Ascending aorta (tissue), 2 donors: ENCODE measurements at places on chromosomes 1 and 21.

DNA sequence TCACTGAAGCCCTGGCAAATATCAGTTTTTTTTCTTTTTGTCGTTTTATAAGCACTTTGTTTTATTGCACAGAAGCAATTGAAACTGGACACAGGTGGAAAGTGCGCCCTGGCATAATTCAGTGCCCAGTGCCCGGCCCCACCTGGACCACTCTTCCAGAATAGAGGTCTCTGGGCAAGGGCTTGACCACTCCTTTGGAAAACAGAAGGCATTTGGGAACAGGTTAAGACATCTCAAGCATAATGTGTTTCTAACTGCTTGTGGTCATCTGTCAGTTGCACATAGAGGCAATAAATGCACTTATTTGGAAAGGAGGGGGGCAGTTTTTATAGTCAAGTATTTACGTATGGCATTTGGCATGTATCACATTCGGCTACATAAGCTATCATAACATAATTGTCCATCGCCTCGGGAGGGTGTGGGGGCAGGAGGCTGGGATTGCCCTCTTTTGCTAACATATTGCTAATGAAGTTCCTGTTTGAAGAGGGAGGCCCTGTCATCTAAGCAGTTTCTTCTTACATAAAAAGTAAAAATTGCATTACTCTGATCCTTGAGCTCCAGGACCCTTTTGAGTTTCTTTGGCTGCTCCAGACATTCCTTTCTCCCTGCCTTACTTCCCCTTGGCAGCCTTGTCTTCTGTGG lies 14.7 kb upstream of the CD2 start:
- no peaks in the 10 kb centered on the region for H3K4me1 ChIP-seq
- H3K27ac ChIP-seq = no peak overlapping the region
- H3K4me3 ChIP-seq = no peak overlapping the region
- no peaks in the 10 kb centered on the region for H3K27me3 ChIP-seq
- no peak for DNase-seq

DNA sequence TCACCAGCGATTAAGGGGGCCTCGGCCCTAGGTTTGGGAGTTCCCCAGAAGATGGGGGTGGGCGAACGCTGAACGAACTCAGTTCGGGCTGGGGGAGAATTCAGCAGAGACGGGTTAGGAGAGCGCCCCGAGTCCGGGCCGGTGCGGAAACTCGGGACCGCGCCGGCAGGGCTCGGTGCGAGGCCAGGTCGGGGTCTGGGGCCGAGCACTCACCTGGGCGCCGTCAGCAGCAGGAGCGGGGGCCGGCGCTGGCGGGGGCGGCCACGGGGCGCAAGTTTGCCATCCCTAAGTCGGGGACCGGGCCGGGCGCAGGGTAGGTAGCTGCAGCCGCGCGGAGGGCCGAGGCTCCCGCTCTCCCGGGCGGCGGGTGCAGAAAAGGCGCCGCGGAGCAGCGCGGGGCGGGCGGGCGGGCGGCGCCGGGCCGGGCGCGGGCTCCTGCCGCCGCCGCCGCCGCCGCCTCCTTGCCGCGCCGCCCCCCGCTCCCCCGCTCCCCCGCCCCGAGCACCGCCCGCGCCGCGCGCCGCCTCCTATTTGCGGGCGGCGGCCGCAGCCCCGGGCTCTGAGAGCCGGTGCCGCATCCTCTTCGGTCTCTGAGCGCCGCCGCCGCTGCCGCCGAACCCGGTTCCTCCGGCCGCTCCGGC lies 349 bp downstream of the ADGRB2 start:
- peak overlapping the region; percentile 63 for H3K4me3 ChIP-seq
- H3K36me3 ChIP-seq = no peaks in the 10 kb centered on the region
- no peak overlapping the region for H3K27ac ChIP-seq
- H3K27me3 ChIP-seq = no peaks in the 10 kb centered on the region

- H3K27ac ChIP-seq = no peak overlapping the region
- DNase-seq = no peak
- H3K36me3 ChIP-seq = peaks cover 16% of the 10 kb centered on the region
- H3K4me1 ChIP-seq = no peaks in the 10 kb centered on the region
- no peak overlapping the region for H3K4me3 ChIP-seq
Observed at GRCh38 chr1:43789604-43790550, 82.5 kb downstream of the ST3GAL3 start.

DNA sequence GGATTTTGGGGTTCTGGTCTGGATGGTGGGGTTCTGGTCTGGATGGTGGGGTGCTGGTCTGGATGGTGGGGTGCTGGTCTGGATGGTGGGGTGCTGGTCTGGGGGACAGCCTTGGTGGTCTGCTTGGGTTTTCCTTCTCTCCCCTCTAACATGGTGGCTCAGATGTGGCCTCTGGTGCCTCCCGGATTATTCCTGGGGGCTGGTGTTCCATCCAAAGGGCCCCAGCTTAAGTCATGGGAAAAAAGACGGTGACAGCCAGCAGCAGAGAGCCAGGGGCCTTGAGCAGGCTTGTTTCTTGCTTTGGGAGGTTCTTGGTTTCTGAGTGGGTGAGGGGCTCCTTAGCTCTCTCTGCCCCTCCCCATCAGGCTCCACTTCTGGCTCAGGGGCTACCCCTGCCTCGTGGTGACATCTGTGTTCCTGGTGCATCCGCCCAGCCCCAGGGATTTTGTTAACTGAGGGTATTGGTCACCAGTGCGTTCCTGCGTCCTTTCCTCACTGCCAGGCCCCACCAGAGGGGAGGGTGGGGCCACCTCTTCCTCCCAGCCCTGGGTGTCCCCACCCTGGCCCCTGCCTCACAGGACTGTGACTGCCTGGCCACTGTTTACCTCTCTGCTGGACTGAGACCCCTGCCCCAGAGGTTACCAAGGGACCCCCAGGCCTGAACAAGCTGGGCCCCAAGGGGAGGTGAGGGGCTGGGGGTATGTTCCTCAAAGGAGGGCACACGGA lies 43.2 kb upstream of the ACTRT2 start:
- peaks cover 21% of the 10 kb centered on the region for H3K4me1 ChIP-seq
- no peaks in the 10 kb centered on the region for H3K36me3 ChIP-seq
- H3K27me3 ChIP-seq = no peaks in the 10 kb centered on the region
- no peak overlapping the region for H3K4me3 ChIP-seq
- H3K27ac ChIP-seq = peak overlapping the region; percentile 57

- no peaks in the 10 kb centered on the region for H3K36me3 ChIP-seq
- no peak overlapping the region for H3K4me3 ChIP-seq
- H3K4me1 ChIP-seq = no peaks in the 10 kb centered on the region
- no peak for DNase-seq
Observed at GRCh38 chr21:32088471-32088870, 190.4 kb downstream of the MIS18A start.

DNA sequence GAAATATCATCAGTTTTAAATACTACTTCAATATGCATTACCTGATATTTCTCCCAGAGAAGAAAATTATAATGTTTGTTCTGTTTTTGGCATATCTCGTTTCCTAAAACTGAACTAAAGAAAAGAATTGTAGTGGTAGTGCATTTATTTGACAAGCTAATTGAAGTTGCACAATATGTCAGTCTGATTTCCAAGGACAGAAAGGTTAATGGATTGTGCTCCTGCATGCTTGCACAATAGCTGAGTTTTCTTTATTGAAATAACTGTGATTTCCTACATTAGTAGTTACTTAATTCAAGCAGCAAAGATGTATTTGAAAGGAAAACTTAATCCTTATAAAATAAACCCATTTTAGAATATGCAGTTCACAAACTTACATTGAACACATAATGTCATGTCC lies 2047.7 kb downstream of the NCAM2 start:
- no peaks in the 10 kb centered on the region for H3K4me1 ChIP-seq
- no peak overlapping the region for H3K27ac ChIP-seq
- no peaks in the 10 kb centered on the region for H3K36me3 ChIP-seq
- no peak overlapping the region for H3K4me3 ChIP-seq
- H3K27me3 ChIP-seq = no peaks in the 10 kb centered on the region

DNA sequence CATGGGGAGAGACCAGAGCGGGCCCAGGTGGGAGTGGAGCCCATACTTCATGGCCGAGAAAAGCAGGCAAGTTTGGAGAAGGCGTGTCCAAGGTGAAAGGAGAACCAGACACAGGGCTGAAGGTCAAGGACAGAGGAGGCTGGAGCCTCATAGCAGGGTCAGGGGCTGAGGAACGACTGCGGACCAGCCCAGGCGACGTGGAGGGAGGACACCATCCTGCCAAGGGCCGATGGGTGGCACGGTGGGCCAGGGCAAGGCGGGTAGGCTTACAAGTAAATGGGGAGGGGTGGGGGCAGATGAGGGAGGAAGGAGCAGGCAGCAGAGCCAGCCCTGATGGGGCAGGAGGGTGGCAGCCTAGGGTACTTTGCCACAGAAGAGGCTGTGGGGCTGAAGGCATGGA lies 18.2 kb upstream of the GPR153 start:
- no peaks in the 10 kb centered on the region for H3K36me3 ChIP-seq
- H3K4me1 ChIP-seq = peaks cover 11% of the 10 kb centered on the region
- H3K27ac ChIP-seq = no peak overlapping the region
- no peaks in the 10 kb centered on the region for H3K27me3 ChIP-seq
- no peak overlapping the region for H3K4me3 ChIP-seq

GRCh38 chr1:110255392-110255787 lies 45.3 kb downstream of the KCNC4 start:
- no peak overlapping the region for H3K27ac ChIP-seq
- H3K4me1 ChIP-seq = no peaks in the 10 kb centered on the region
- no peak overlapping the region for H3K4me3 ChIP-seq
- no peaks in the 10 kb centered on the region for H3K27me3 ChIP-seq
- DNase-seq = no peak

- peak overlapping the region; percentile 92 for H3K27ac ChIP-seq
- peaks cover 5% of the 10 kb centered on the region for H3K4me1 ChIP-seq
- peak overlapping the region; percentile 65 for H3K4me3 ChIP-seq
- peak; percentile 99 for DNase-seq
Observed at GRCh38 chr1:9910423-9911178, 532 bp upstream of the CTNNBIP1 start.

- no peak for DNase-seq
- H3K36me3 ChIP-seq = no peaks in the 10 kb centered on the region
- H3K4me1 ChIP-seq = peaks cover 12% of the 10 kb centered on the region
- H3K4me3 ChIP-seq = peak within 1 kb of the TSS; percentile 52
- no peak within 1 kb of the TSS for H3K27ac ChIP-seq
Observed at GRCh38 chr1:9651565-9652378, at the start of gene PIK3CD. Gene PIK3CD, plus strand, starts transcription at chr1:9651731. Its CDS starts 58,725 bp downstream, at chr1:9710456.

- H3K27me3 ChIP-seq = no peaks in the 10 kb centered on the region
- H3K27ac ChIP-seq = no peak overlapping the region
- no peak for DNase-seq
Observed at GRCh38 chr1:226201029-226201593, 14.6 kb upstream of the ACBD3 start.

DNA sequence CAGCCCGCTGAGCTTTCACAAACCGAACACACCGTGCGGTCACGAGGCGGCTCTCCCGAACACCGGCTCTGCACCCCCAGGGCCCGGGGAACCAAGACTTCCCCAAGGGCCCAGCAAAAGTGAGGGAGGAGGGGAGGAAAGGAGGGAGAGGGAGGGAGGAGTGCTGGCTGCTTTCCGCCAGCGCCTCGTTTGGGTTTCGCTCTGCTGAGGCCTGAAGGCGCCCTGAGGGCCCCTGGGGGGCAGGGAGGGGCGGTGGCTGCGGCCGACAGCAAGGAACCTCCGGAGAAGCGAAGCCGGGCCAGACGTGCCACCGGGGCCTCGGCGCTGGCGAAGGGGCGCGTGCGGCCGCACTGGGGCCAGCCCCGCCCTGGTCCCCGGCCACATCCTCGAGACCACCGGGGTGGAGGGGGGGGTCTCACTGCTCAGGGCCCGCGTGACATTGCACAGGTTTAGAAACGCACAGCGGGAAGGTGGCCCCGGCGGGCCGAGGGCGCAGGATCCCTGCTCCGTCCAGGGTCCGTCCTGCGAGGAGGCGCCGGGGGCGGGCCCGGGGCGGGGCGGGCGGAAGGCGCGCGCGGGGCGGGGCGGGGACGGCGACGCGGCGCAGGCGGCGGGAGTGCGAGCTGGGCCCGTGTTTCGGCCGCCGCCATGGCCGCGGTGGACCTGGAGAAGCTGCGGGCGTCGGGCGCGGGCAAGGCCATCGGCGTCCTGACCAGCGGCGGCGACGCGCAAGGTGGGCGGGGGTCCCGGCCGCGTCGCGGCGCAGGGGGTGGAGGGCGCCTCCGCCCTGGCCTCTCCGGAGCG lies at the start of gene PFKL:
PFKL (plus strand) TSS at position 596 of the 804 bp plus-strand sequence; CDS start at position 649, 53 bp downstream.
- peaks cover 33% of the 10 kb centered on the region for H3K4me1 ChIP-seq
- H3K27ac ChIP-seq = peak within 1 kb of the TSS; percentile 89
- no peaks in the 10 kb centered on the region for H3K27me3 ChIP-seq
- H3K4me3 ChIP-seq = peak within 1 kb of the TSS; percentile 96

GRCh38 chr1:109391626-109392025 lies 6.1 kb downstream of the SORT1 start:
- H3K4me3 ChIP-seq = peak overlapping the region; percentile 83
- H3K4me1 ChIP-seq = peaks cover 8% of the 10 kb centered on the region
- no peaks in the 10 kb centered on the region for H3K27me3 ChIP-seq
- no peaks in the 10 kb centered on the region for H3K36me3 ChIP-seq
- peak overlapping the region; percentile 91 for H3K27ac ChIP-seq
- no peak for DNase-seq

DNA sequence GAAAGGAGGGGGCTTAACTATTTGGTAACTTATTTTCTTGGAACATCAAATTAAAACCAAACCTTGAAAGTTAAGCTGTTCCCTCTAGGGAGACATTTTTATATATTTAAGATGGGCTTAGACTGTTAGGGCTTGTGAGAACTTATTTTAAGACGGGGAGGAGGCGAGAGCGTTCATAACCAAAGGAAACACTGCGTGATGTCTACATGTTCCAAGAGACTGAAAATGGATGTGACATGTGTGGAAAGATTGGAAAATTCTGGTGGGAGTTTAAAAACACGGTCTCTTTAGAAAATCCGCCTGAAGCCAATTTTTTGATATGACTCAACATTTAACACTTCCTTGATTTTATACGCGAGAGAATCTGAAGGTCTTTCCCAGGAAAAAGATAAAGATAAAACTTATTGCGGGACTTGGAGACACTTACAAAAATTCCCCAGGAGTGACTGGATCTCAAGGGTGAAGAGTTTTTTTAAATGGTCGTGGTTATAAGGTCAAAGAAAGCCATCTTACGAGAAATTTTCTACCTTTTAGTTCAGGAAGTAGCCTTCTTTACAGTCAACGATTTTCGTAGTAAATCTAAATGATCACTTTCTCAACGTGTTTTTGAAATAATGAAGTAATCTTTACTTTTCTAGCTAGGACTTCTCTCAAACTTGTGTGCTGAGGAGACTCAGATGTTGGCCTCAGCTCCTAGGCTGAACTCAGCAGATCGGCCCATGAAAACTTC lies 828 bp downstream of the PNRC2 start:
- peaks cover 16% of the 10 kb centered on the region for H3K36me3 ChIP-seq
- peak overlapping the region; percentile 76 for H3K4me3 ChIP-seq
- no peak for DNase-seq
- peak overlapping the region; percentile 97 for H3K27ac ChIP-seq
- H3K27me3 ChIP-seq = no peaks in the 10 kb centered on the region
- H3K4me1 ChIP-seq = no peaks in the 10 kb centered on the region
